Effector CD8-positive, alpha-beta T cell (primary cell): ENCODE measurements at places on chromosomes 2 and 18.

DNA sequence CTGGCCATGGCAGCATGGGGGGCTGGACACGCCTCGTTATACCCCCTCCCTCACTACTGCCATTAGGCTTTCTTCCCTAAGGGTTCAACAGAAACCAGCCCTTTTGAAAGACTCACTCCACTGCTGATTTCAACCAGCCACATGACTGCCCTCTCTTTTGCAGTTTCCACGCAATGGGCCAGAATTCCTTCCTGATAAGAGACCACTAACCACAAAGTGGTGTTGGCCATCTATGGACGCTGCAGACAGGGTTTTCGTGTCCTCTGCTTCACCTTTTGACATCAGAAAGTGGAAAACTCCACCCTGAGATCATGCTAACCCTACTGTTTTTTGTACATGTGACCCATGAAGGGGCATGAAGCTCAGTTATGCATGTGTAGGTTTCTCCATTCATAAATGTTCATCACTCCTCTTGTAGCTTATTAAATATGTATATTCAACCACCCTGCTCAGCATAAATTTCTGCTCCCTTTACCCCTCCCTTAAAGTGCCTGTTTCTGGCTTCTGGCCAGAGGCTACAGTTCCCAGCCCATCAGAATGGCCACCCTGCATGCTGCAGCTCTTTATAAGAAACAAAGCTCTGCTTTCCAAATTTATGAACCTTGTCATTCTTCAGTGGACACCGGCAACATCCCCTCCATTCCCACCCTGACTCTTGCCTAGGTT, 106.6 kb upstream of the MSH6 start:
- DNase-seq, result no peak

DNA sequence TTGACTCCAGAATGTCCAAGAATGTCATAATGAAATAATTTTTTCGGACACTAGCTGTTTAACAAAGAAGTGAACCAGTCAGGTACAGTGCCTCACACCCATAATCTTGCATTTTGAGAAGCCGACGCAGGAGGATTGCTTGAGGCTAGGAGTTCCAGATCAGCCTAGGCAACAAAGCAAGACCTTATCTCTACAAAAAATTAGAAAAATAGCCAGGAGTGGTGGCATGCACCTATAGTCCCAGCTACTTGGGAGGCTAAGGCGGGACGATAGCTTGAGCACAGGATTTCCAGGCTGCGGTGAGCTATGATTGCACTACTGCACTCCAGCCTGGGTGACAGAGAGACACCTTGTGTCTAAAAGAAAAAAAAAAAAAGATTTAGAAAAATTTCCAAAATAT, 235.8 kb upstream of the FN1 start:
- no peak for DNase-seq

GRCh38 chr2:217622205-217623060, 380.4 kb downstream of the TNS1 start:
- DNase-seq, result no peak

DNA sequence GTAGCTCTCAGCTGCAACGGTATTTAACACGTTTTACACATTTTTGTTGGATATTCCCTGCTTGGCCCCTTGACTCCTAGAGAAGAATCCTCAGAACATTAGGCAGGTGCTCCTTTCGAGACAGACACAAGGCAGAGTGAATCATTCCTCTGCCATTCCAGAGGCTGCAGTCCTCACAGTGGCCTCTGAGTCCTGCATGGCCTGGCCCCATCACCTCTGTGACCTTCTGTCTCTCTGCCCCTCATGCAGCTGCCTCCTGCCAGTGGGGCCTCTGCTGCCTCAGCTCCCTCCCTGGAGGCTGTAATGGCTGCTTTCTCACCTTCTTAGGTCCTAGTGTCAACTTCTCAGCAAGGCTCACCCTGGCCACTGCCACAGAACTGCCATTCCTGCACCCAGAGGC, 101.3 kb downstream of the PTPRM start:
- no peak for DNase-seq

- DNase-seq, result no peak
Measured at GRCh38 chr18:51193621-51194287, 3.7 kb downstream of the MEX3C start.

GRCh38 chr2:35852-36251, 10.5 kb downstream of the FAM110C start:
- DNase-seq, result no peak

GRCh38 chr2:170237572-170238120, 59.7 kb downstream of the MYO3B start:
- no peak for DNase-seq

GRCh38 chr2:161418275-161418714, 2.2 kb downstream of the TBR1 start:
- DNase-seq, result no peak

- DNase-seq, result no peak
Measured at GRCh38 chr2:203591642-203592041, 56.5 kb upstream of the RAPH1 start.

GRCh38 chr2:96955762-96956161, 30.6 kb downstream of the FAM178B start:
- DNase-seq, result no peak

- DNase-seq, result no peak
Measured at GRCh38 chr2:46369783-46370182, 72.6 kb downstream of the EPAS1 start.

GRCh38 chr18:9764011-9764481, 55.9 kb downstream of the RAB31 start:
- no peak for DNase-seq

GRCh38 chr18:13562494-13563029, 163.8 kb downstream of the FAM210A start:
- no peak for DNase-seq

DNA sequence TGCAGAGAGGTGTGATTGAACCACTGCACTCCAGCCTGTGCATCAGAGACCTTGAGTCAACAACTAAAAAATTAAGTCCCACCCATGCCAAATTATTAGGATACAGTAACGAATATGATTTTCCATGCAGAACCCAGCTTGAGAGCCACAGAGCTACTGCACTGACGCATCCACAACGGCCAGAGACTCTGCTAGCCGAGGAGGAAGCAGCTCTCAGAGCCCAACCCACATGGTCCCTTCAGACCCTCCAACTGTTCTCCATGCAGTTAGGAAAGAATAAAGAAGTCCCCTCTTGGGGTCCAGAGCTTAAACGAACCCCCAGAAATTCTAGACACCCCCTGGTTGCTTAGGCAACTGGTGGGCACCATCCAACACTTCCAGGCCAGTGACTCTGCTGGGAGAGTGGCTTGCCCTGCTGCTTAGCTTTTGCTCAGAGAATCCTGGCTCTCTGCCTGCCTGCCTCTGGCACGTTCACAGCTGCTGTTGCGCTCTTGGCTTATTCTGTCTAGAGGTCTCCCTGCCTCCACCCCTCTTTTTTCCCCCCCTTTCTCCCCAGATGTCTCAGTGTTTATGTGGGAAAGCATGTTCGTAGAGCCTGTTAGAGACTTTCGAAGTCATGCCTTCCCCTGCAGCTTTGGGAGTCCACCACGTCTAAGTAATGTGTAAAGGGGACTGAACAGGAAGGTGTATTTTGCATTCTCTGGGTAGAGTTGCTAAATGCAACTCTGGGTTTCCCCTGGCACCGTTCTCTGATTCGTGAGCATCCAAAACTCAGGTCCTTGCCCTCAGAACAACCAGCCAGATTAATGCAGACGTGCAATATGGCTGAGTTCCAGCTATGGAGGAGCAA, 26.0 kb upstream of the SP3 start:
- no peak for DNase-seq

- no peak for DNase-seq
Measured at GRCh38 chr18:74819433-74820059, 221.9 kb downstream of the ZNF407 start.

GRCh38 chr2:68569604-68570003, 73.8 kb upstream of the PROKR1 start:
- no peak for DNase-seq

DNA sequence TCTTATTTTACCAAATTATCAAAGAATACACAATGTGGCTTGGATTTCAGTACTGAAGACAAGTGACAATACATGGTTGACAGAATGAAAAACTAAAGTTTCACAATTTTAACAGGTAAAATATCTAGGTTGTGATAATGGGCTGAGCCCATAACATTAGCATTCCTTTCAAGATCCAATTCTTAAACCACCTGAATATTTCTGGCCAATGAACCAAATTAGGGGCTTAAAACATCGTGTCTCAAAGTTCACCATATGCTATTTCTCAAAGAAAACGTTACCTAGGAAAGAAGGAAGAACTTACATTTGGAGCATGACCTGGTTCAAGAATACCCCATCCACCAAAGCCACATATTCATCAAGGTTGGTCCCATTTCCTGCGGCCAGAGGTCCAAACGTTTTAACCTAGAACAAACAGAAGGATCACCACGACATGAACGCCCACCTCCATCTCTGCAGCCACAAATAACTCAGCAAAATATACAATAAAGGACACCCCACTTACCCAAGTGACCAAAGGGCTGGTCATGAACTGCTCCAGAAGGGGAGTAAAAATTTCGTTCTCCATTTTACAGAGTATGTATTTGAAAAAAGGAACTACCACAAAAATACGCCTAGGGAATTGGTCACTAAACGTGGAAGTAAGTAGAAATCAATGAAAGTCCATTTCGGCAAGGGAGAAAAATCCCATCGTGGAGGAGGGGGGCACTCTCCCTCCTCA, 984 bp downstream of the CCDC88A start:
- no peak for DNase-seq
